ENCODE measurements at places on chromosomes 6 and 20.

DNA sequence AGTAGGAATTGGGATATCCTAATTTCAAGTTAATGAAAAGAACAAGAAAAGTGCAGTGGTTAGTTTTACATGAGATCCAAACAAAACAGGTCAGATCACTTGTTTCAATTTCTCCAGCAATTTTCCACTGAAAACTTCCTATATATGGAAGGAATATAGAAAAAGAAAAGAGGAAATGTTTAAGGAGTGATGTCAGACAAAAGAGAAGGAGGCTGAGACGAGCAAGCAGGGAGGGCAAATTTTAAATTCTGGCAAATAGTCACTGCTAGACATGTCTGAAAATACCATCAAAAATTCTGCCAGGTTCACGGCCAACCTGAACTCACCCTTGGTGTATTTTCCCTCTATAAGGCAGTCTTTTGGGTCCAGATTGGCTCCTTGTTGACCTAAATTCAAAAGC is 9.5 kb upstream of the NUP153 start:
- no peak for DNase-seq

DNA sequence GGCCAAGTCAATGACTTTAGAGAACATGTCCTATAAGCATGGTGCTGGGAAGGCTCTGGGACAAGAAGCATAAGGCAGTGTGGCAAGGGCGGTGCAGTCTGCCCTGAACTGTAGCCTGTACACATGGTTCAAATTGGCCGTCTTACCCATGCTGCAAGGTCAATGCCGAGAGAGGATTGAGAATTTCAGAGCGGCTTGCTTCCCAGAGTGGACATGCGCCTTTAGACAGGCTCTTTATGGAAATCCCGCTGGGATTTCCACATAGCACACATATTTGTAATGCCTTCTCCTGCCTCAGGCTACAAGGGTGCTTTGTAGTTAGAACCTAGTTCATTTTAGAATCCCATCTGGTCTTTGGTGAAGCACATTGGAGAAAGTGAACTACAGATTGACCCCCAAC is 36.1 kb upstream of the CEP162 start:
- no peak for DNase-seq

- DNase-seq: no peak
These were observed 56.4 kb downstream of the RFX6 start for GRCh38 chr6:116933485-116933884.

DNA sequence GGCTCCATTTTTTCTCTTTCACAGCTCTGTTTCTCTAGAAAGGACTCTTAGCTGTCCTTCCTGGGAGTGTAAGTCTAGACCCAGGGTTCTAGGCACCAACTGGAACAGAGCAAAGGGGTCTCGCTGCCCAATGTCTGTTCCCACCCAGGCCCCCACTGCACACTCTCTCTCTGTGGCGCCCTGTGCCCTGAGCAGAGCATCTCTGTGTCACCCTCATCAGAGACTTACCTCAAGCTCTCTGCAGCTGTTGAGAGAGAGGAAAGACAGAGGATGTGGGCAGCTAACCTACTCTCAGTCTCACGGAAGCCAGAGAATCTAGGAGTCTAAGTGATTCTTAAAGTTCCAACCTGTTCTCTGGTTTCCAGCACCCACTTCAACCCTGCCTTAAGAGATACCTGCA is 9.5 kb downstream of the NCR2 start:
- DNase-seq: no peak

DNA sequence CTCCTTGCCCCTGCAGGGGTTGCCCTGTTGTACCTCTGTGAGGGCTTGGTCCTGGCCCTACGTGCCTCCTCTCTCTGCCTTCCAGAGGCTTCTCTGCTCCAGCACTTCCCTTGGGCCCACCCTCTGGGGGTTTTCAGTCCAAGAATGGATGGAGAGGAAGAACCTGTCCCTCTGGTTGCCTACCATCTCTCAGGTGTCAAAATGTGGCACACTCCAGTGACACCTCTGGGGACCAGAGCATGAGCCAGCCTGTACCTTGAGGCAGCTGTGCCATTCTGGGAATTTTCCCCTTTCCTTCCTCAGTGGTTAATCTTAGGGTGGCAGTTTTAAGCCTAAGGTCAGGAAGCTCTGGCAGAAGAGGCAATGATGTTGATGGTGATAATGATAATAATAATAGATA is 115.2 kb upstream of the ARMC2 start:
- no peak for DNase-seq

GRCh38 chr6:44800784-44801592 is 413.5 kb downstream of the CDC5L start:
- no peak for DNase-seq

DNA sequence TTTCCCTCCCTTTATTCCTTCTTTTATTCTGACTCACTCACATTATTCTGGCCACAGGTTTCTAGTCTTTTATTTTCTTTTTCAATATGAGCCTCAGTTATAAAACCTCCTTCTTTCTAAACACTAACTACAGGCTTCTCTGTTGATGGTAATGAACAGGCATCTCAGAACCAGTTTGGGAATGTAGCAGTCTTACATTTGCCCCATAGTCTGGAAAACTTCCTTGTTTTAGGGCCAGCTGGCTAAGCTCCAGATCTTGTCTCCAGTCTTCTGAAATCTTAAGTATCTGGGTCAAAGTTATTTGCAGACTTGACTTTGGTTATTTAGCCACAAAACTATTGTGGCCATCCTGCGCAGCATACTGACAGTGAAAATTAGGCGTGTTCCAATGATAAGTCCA is 97.0 kb upstream of the MAN1A1 start:
- DNase-seq: no peak

DNA sequence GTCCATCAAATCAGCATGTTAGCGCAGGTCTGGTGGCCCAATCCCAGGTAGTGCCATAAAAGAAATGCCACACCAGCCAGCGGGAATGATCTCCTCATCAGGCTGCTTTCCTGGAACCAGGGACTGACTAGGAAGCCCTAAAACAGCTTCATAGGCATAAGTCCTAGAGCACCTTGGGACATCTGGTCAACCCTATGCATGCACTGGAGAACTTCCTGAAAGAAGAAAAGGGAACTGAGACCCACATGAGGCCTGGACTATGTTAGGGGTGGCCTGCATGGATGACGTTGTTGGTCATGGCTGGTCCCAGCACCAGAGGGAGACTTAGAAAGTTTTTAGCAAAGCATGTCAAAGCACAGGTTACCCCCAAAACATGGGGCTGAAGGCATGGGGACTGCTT is 7.6 kb upstream of the KCNK16 start:
- no peak for DNase-seq

DNA sequence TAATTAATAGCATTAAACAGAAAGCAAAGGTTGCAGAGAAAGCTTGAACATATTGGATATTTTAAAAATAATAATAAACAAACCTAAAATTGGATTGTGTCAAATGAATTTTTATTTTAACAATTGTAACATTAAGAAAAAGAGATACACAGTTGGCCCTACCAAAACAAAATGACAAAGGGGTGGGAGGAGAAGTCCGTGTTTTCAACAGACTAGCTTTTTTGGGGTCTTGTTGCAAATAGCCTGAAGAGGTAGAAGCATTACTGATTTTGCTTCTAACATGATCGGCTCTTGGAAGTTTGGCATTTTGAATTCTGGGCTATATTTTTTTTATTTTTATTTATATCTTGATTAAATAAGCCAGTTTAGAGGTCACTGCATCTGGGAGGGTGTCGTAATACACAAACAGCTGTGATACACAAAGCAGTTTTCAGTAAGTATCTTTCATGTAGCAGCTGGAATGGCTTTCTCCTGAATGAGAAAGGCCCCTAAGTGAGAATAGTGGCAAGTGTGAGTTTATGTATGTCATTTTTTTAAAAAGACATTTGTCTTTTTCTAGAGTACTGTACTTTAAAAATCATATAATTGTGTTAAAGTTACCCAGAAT is 85.5 kb upstream of the ZNF217 start:
- DNase-seq: no peak

DNA sequence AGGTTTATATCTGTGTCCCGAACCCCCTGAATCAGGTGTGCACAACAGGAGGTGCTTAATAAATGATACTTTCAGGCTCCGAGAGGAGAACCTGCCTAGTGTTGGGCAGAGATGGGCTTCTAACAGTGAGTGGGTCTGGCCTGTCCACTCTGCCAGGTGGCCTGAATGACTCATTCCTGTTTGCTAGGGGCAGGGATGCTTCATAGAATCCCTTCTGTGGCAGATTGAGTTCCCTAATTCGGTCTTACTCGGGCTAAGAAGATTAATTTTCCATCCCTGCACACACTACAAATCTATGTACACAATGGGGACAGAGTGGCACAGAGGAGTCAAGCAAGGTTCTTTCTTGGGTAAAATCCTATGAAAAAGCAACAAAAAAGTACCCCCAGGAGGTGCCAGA is 19.8 kb downstream of the SDC4 start:
- no peak for DNase-seq

- DNase-seq: peak; percentile 34
These were observed 9.2 kb downstream of the FOXS1 start for GRCh38 chr20:31835977-31836852.

DNA sequence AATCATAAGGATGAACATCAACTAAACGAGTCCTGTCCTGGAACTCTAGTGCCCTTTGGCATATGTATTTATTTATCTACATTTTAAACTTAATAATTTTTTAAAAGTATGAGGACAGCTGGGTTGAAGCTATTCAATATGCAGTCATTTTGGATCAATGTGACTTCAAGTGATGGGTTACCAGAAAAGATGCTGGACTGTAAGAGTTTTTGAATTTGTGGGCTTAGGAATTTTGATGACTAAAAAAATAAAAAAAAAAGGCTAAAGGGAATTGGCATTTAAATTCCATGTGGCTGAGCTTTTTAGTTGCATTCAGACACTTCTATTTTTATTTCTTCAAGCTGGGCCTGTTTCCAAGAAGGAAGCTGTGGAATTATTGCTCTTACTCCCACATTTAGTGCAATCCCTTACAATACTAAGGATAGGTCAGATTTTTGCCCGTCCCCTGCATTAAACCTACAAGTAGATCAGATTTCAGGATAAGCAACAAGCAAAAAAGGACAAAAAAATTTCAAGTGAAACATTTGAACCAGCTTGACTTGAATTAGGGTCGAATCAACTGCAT is 704.2 kb upstream of the CITED2 start:
- no peak for DNase-seq

DNA sequence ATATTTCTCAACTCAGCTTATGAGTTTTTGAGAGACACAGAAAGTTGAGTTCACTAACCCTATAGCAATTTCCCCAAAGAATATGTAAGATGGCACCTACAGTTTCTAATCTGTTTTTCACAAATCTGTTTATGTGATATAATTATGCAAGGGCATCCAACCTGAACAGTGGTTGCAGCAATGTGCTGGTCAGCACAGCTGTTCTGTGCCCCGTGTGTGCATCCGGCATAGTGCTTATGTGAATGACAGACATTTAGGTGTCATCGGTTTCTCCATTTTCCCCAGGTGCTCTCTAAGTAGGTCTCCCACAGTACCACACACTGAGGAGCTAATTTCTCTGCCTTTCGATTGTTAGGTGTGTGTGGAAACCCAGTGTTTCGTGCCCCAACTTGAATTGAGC is 7.7 kb upstream of the BACH2 start:
- no peak for DNase-seq

GRCh38 chr6:166758136-166758704 is 131.2 kb upstream of the RPS6KA2 start:
- DNase-seq: no peak

- no peak for DNase-seq
These were observed 34.9 kb downstream of the SNAI1 start for GRCh38 chr20:50017576-50018248.

DNA sequence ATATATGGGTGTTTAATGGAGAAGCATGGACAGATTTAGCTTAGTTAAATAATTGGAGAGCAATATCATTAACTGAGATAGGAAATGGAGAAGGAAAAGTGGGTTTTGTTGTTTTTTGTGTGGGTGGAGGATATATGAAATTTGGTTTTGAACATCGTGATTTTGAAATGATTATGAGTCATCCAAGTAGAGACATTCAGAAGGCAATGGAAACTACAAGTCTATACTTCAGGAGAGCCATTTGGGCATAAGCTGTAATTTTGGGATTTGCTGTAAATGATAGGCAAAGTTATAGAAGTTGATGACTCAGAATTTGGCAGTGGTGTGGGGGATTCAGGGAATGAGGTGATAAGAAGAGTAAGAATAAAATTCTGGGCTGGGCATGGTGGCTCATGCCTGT is 27.4 kb upstream of the FAM135A start:
- DNase-seq: no peak

DNA sequence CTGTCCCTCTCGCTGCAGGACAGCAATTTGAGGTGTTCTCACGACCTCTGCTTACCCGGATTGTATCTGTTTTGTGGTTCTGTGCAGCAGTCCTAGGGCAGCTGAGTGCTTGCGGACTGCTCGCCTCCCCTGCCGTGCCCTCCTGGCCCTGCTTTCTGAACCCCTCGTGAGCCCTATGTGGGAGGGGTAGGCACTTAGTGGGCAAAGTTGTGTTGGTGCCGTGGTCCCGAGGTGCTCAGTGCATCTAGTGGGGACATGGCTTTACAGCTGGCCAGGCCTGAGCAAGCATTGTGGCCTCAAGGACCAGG is 5.2 kb downstream of the TMEM181 start:
- DNase-seq: no peak

DNA sequence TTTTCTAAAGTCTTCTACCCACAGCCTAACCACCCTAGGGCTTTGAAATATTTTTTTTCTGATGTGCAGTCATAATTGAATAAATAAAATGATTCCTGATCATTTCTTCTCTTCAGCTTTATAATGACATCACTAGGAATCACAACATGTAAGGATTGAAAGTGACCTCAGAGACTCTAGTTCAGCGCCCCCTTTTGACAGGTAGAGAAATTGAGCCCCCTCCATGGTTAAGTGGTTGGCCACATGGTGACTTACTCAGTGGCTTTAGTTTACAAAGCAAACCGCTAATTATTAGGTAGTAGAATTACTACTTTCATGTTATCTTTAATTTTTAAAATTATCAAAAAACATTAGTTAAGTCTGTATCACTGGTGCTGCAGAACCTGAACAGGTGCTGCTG is 13.3 kb upstream of the SLC2A12 start:
- DNase-seq: peak; percentile 45

- no peak for DNase-seq
These were observed 163.5 kb upstream of the CDYL start for GRCh38 chr6:4612636-4613171.

DNA sequence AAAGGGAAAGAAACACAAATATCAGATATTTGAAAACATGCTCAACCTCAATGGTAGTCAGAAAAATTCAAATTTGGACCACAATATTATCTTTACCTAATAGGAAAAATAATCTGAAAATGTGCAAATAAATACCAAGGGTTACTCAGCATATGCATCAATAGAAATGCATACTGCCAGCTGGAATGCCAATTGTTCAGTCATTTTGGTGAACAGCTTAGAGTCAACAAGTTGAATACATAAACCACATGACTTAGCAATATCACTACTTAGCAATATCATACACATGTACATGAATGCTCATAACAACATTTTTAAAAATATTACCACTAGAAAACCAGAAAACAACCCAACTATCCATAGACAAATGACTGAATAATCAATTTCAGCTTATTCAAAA is 212.7 kb downstream of the PTPRK start:
- no peak for DNase-seq
